ENCODE measurements at places on chromosomes 13 and 19.

DNA sequence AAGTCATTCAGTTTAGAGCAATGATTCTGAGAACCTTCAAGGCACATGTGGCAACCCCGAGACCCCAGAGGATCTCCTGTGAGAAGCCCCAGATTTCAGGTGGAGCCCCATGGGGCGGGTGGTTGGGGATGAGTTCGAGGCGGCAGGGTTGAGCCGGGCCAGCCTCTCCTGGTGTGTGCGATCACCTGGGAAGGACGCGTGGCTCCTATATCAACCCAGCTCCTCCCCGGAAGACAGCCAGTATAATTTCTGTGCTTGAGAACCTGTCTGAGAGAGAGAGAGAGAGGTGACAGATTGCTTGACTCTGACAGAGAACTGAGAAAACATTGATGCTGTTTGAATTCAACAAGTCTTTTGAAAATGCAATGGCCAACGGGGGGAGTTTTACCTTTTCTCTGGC lies 89.0 kb downstream of the TEX29 start:
- no peak for DNase-seq

DNA sequence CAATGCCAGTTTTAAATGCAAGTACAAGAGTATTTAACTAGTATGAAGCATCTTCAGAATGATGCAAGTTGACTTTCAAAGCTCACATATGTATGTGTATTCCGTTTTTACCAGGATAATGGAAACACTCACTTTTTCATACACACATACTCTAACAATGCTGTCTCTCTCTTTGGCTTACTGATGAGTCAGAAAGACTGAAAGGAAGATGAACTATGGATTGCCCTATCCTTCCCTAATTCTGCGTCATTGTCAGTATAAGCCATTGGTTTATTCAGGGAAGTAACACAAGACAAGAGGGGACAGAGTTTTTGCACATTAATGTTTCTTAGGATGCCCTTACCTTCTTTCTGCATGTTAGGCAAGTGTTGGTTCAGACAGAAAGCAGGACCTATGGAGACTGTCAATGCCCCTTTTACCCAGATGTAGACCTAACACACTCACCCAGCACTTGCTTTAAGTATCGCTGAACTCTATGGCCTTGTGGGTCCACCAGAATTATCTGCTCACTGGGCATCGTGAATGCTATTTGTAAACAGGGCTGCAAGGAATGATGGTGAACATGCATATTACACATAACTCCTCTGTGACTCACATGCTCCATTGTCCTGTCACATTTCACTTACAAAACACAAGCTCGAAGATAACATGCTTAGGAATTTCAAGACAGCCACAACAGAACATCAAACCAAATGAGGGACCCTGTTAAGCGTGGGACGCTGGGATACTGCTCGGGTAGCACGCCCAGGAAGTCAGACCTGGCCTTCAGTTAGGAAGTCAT lies 10.0 kb upstream of the OXGR1 start:
- DNase-seq, result no peak

DNA sequence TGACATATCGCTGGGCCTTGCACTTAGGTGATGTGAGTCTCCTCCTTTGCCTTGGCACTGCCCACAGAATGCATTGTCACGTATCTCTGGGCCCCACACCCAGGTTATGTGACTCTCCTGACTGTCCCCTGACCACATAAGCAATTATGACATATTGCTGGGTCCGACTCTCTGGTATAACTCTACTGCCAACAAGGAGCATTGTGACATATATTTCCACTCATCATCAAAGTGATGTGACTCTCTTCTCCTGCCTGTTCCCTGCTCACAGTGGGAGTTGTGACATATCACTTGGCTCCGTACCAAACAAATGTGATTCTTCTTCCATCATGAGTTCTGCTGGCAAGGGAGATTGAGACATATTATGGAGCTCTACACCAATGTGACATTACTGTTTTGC lies 15.4 kb upstream of the ZNF681 start:
- DNase-seq, result no peak

DNA sequence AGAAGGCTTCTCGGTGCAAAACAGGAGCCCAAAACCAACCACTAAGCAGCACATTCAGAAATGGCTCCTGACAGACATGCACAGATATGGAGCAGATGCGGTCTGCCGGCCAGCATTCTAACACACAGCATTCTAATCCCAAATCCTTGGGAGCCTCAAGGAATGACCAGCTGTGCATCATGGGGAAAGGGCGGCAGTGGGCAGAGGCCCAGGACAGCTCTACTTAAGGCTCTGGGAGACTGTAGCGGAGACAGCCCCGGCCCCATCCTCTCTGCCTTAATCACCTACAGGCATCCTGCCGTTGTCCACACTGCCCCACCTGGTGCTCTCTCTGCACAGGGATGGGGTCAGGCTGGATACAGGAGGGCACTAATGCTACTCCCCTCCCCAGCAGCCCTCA lies 1016.0 kb downstream of the UQCRFS1 start:
- DNase-seq, result no peak

DNA sequence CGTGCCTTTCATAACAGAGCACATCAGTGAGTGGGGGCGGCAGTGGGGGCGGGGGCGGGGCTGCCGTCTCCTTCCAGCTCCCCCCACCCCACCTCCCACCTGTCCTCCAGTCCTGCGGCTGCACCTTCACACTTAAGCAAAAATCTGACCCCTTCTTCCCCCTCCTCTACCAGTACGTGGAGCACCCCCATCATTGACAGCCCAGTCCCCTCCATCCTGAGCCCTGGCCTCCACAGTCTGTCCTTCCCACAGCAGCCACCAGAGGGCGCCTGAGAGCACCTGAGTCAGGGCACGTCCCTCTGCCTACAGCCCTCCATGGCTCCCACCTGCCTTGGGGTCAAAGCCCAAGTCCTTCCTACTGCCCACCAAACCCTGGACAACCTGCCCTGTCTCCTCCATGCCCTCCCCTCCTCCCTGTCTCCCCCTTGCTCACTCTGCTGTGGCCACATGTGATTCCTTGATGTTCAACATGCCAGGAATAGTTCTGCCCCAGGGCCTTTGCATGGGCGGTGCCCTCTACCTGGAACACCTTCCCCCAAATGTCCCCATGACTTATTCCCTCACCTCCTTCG lies 4.0 kb downstream of the EBI3 start:
- peak; percentile 68 for DNase-seq

DNA sequence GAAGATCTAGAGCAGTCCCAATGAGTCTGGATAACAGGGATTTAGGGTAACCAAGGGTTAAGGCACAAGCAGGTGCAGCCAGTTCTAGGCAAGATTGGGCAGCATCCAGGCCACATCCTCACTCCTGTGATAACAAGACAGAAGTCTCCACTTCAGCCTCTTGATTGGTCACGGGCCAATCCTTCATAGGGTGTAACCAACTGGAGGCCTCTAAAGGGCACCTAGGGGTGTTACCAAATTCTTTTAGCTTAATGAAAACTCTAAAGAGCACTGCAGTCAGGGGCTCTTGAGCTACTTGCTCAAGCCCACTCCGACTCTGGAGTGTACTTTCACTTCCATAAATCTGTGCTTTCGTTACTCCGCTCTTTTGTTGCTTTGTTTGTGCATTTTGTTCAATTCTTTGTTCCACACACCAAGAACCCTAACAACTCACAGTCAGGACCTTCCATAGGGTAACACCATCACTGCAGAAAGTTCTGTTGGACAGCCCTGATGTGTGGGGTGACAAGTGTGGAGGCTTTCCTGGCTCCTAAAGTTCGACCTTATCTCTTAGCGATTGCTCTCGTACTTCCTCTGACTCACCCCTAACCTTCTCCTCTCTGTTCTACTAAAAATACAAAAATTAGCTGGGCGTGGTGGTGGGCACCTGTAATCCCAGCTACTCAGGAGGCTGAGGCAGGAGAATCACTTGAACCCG lies 36.1 kb downstream of the ZSWIM9 start:
- DNase-seq, result no peak

- DNase-seq, result no peak
Measured at GRCh38 chr13:55569514-55569913, 1571.2 kb upstream of the PRR20A start.

DNA sequence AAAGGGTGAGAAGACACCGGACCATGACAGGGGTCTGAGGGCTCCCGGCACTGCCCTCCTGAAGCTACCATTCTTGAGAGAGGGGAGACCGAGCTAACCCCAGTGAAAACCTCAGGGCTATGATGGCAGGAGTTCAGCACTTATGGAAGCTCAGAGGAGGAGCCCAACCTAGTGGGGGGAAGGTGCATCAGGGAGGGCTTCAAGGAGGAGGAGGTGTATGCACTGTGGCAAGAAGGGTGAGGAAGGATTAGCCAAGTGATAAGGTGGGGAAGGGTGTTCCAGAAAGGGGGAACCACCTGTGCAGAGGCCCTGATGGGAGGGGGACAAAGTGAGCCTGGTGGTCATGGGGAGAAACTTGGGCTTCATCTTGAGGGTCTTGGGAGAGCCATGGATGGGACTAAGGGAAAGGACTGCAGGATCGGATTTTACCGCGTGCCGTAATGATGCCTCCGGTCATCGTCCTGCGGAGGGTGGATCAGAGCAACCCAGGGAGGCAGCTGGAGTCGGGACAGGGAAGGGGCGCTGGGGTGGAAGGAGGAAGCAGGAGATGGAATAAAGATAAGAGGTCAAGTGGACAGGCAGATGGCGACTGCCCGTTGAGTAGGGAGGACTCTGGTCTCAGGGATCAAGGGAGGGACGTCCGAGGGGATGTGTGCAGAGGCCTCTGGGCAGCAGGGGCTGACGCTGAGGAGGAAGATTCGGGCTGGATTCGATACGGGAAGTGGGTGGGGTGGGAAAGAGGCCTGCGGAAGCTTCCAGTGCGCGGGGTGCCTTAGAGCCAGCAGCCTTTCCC lies 13.3 kb upstream of the PSMD8 start:
- no peak for DNase-seq

DNA sequence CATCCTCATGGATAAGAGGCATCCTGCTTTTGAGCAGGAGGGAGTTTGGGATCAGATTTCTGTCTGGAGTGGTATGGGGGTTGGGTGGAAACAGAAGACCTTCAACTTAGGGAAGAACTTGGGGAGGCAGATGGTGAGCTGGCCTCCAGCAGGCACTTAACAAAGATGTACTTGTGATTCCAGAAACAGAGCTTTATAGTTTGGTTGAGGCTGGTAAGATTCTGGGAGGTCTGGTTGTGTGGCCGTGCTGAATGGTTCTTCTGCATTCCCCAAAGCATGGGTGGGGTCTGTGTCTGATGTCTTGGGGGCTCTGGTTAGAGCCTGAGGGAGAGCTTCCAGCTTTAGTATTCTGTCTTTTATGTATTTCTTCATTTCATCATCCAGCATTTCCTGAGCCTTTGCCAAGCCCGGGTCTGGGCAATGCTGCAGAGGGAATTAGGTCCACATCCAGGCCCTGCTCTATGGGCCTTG lies 4.8 kb downstream of the MEGF8 start:
- no peak for DNase-seq

GRCh38 chr13:35961002-35961401 lies 170.2 kb downstream of the DCLK1 start:
- DNase-seq, result no peak

- DNase-seq, result no peak
Measured at GRCh38 chr13:22198001-22198400, 527.1 kb downstream of the FGF9 start.

DNA sequence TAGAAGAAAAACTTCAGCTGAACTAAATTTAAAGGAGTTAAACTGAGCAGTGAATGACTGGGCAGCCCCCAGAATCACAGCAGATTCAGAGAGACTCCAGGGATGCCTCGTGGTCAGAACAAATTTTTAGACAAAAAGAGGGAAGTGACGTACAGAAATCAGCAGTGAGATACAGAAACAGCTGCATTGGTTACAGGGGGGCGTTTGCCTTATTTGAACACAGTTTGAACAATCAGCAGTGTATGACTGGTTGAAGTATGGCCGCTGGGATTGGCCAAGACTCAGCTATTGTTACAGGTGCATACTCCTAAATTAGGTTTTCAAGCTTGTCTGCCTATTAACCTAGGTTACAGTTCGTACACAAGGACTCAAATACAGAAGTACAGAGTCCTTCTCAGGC lies 2.2 kb upstream of the SPRYD7 start:
- DNase-seq, result no peak

GRCh38 chr13:28204043-28204442 lies 65.7 kb downstream of the PAN3 start:
- DNase-seq, result no peak

- DNase-seq, result no peak
Measured at GRCh38 chr13:100521851-100522617, 66.6 kb downstream of the GGACT start.

- no peak for DNase-seq
Measured at GRCh38 chr13:66853564-66853963, 376.6 kb downstream of the PCDH9 start.

GRCh38 chr13:76993021-76993420 lies 1.1 kb downstream of the CLN5 start:
- no peak for DNase-seq

DNA sequence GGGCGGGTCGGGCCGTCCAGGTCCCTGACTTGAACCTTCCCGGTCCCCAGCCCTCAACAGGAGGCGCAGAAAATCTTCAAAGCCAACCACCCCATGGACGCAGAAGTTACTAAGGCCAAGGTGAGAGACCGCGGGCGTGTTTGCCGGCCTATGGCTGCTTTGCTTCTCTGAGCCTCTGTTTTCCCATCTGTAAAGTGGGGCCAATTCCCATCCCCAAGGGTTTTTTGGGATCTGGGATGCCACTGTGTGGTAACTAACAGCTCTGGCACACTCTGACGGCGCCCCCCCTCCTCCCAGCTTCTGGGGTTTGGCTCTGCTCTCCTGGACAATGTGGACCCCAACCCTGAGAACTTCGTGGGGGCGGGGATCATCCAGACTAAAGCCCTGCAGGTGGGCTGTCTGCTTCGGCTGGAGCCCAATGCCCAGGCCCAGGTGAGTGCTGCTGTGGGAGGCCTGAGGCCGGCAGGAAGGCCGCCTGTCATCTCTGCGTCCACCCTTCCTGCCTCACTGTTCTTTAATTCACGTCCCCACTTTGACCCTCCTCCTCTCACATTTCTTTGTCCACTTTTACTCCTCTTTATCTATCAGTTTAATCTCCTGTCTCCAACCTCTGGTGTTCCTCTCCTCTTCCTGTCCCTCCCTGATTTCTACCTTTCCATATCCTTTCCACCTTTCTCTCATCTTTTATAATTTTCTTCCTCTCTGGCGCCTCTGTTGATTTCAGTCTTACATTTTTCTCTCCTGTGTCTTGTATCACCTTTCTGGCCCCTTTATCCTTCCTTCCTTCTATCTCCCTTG lies 7.1 kb downstream of the FUZ start:
- DNase-seq, result no peak

- DNase-seq, result no peak
Measured at GRCh38 chr13:37526710-37527473, 71.7 kb downstream of the POSTN start.
